ENCODE measurements at places on chromosomes 7 and 10.

DNA sequence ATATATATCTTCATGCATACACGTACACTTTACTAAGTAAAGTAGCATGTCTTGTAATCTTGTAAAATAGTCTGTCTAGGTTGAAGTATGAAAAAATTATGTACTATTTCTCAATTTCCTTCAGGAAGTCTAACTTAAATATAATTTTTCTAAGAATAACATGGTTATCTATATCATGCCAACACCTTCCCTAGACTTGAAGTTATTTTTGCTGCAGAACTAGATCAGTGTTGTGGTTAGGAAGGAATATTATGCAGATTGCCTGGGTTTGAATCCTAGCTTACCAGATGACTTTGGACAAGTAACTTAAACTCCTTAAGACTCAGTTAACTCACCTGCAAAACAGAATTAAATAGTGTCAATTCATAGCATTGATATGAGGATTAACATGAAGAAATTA lies 142.2 kb upstream of the SEMA3A start:
- no peak for DNase-seq

- DNase-seq = no peak
Measured at GRCh38 chr7:131011976-131012375, 278.0 kb upstream of the KLF14 start.

- DNase-seq = no peak
Measured at GRCh38 chr10:78535716-78536218, 502.1 kb downstream of the RPS24 start.

DNA sequence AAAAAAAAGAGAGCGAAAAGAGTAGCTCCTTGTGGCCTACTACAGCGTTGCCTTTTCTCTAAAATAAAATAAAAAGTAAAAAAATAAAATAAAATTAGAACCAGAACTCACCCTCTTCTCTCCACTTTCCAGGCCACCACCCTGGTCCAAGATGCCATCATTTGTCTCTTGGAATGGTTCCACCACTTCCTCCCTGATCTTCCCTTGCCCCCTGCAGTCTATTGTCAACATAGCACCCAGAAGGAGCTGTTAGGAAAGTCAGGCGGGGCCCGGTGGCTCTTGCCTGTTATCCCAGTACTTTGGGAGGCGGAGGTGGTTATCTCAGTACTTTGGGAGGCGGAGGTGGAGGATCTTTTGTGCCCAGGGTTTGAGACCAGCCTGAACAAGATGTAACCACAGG lies 7.6 kb upstream of the GRID2IP start:
- DNase-seq = peak; percentile 5

GRCh38 chr7:77308792-77309191 lies 107.4 kb downstream of the GSAP start:
- no peak for DNase-seq

- DNase-seq = peak; percentile 22
Measured at GRCh38 chr7:108001764-108002725, 916 bp downstream of the LAMB1 start.

GRCh38 chr10:61140765-61141392 lies 196.9 kb upstream of the RHOBTB1 start:
- DNase-seq = peak; percentile 67

DNA sequence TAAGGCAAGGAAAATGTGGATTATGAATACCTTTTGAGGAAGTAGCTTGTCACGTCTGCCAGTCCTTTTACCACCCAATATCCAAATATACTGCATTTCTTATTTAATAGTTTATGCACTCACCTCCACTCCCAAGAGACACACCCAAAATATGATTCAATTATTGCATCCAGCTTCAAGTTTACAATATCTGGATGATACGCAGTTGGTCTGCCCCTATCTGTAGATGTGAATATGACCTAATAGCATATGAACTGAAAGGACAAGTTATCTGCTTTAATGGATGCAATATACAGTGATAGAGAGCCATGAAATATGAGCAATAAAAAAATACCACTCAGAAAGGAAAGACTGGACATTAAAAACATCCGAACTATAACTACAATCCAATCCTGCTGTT lies 159.4 kb upstream of the MAGI2 start:
- no peak for DNase-seq

- peak; percentile 13 for DNase-seq
Measured at GRCh38 chr10:13659887-13660550, 73.3 kb downstream of the PRPF18 start.

DNA sequence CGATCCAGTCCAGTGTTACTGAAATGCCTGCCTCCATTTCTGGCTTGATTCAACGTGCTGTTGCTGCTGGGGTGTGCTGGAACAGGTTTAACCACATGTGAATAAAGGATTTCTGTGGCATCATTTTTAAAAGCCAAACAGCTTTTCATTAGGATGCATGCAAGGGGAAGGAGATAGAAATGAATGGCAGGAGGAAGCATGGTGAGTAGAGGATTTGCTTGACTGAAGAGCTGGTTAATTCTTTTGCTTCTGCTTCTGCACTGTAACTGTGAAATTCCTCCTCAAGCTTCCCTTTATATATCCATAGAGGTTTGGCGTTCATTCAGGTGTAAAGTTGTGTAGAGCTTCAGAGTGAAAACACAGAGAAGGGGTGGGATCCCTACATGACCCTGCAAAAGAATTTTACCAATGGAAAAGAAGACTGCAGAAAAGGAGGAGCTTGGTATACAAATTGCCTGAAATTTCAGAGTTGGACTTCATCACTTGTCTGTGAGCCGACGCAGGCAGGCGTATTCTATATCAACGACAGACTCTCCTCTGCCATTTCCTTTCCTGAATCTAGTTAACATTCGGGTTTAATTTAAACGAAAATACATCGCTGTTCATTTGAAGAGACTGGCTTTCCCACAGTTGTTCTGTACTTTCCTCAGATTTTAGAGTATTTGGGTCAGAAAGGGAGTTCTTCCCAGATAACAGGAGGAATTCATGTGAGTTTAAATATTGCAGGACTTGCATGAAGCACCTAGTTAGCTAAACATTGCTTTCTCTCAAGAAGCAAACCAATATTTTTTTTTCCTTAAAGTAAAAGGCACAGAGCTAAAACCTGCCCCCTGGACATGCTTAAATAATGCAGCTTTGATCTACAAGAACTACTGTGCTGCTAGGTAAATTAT lies at the start of gene SOSTDC1:
Gene SOSTDC1 (minus strand): TSS at position 270 of the 893 bp plus-strand sequence. CDS start 70 bp downstream, at position 200.
- no peak for DNase-seq

DNA sequence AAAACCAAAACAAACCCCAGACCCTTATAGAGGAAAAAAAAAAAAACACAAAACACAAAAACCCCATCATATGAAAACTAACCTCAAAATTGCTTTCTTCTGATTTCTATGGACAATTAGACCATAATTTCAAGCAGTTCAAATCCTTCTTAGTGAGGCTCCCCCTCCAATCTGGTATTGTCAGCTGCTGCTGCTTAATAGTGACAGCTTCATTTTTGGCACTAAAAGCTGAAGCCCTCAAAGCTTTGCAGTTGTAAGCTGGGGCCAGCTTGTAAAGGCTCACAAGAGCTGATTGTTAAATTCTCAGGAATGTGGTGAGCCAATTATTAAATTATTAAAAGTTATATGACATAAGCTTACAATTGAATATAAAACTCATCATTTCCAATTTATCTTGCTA lies 21.9 kb downstream of the ATXN7L1 start:
- no peak for DNase-seq

GRCh38 chr10:121952226-121952625 lies 22.8 kb downstream of the NSMCE4A start:
- no peak for DNase-seq
